ENCODE measurements at places on chromosomes 5 and 9.

- no peak for DNase-seq
Measured at GRCh38 chr5:159620853-159621540, 290.7 kb upstream of the IL12B start.

DNA sequence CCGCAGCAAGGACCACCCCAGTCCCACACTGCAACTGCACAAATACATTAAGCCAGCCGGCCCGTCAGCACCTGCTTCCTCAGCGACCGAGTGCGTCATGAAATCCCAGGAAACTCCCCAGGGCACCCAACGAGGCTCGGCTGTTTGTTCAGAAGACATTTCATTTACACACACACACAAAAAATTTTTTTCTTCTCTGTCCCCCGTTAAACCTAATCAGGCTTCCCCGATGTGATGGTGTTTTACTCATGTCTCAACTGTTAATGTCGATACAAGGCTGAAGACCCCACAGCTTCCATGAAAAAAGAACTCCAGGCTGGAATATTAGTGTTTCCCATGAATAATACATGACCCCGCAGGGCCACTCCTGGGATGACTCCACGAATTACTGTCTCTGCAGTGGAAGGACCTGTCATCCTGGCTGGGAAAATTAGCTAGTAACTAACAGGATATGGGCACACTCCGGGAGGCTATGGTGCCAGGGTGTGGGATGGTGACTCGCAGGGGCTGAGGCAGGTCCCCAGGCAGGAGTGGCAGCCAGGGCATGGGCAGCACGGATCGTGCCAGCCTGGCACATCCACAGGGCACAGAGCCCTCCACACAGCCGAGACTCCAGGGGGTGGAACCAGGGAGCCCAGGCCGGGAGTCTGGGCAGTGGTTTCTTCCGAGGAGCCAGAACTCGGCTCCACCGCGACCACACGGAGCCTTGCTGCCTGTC is 102.4 kb downstream of the VAV2 start:
- DNase-seq, result no peak

GRCh38 chr5:42228279-42228678 is 195.0 kb upstream of the GHR start:
- DNase-seq, result no peak

DNA sequence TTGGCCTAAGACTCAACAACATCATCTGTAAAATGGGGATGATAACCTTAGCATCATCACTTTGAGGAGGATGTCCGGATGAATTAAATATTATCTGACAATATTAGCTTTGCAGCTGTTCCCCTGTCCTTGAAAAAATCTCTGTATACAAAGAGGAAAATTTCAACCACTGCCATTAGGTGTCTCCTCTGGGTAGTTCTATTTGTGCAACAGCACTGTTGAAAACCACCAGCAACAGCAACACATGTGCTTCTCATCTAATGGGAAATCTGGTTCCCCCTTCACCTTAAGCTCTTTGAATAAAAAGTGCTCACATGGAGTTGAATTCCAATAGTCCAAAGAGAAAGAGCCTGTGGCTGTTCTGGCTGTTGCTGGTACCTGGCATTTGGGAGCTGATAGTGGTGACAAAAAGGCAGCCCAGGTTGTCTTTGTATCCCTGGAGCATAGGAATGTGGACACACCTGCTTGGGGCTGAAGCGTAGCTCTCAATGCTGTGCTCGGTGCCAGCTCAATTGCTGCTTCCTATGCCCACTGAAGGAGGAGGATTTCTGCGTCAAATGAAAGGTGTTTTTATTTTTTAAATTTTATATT is 322.1 kb upstream of the MSX2 start:
- no peak for DNase-seq

GRCh38 chr9:84940294-84940693 is 270.8 kb downstream of the NTRK2 start:
- no peak for DNase-seq

DNA sequence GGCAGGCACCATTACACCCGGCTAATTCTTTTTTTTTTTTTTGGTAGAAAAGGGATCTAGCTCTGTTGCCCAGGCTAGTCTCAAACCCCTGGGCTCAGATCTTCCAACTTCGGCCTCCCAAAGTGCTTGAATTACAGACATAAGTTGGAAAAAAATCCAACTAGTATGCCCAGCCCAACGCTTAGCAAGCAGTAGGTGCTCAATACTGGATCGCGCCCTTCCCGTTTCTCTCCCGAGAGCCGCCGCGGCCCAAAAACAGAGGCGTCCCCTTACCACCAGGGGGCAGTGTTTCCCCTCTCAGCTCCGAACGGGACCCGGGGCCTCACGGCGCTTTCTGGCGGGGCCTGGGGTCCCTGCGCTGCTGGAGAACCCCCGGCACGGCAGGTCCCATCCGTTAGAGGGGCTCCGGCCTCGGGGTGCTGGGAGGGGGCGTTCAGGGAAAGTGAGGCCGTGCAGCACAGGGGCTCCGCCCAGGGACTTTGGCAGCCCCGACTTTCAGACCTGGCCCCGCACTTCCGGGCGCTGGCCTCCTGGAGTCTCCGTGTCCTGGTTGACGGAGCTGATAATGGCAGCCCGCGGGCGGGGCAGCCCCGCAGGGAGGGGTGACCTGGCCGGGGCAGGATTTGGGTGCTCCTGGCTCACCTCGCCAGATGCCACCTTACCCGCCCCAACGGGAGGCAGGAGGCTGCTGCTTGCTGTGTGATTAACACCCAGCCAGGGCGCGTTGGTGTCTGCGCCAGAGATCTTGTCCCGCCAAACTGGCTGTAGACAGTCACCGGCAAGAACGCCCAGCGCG is 15.2 kb downstream of the PTGES start:
- DNase-seq, result peak; percentile 71

DNA sequence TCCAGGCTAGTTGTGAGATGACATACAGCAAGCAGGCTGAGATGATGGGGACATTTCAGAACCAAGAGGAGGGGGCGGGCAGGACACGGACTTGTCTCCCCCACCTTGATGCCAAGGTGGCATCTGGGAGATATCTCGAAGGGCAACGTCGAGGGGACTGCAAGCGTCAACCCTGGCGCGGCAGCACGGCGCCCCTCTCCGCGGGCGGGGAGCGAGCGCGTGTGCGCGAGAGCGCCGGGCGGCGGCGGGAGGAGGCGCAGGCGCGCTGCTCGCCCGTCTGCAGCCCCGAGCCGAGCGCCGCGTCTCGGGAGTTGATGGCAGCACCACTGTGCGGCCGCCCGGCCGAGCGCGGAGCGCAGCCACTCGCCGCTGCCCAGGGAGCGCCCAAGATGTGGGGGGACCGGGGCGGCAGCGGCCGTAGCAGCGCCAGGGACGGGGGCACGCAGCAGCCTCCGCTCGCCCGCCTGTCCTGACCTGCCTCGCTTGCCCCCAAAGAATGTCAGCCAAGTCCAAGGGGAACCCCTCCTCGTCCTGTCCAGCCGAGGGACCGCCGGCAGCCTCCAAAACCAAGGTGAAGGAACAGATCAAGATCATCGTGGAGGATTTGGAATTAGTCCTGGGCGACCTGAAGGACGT is at the start of gene PRR16:
PRR16 (plus strand) TSS at position 310 of the 636 bp plus-strand sequence.
- peak; percentile 60 for DNase-seq

GRCh38 chr5:88952996-88953643 is 70.1 kb upstream of the MEF2C start:
- no peak for DNase-seq

DNA sequence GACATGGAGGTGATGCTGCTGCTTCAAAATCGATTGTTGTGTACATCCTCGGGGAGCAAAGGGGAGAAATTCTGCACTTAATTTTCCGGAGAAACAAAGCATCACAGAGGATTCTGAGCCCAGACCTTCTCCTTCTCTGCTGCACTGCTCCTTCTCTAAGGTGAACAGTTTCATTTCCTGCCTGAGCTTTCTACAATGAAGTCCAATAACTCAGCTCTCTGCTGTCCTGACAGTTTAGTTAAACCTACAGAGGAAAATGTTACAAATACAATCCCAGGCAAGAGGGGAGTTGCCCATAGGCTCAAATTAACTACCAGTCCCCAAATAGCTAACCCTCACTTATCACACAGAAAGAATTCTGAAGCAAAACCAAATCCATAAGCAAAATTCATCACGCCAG is 206.3 kb downstream of the EFNA5 start:
- no peak for DNase-seq

- DNase-seq, result no peak
Measured at GRCh38 chr5:150762211-150762610, 3.4 kb upstream of the DCTN4 start.

- no peak for DNase-seq
Measured at GRCh38 chr5:23612701-23613100, 105.3 kb downstream of the PRDM9 start.

GRCh38 chr5:56641635-56642260 is 173.6 kb upstream of the MAP3K1 start:
- DNase-seq, result no peak

DNA sequence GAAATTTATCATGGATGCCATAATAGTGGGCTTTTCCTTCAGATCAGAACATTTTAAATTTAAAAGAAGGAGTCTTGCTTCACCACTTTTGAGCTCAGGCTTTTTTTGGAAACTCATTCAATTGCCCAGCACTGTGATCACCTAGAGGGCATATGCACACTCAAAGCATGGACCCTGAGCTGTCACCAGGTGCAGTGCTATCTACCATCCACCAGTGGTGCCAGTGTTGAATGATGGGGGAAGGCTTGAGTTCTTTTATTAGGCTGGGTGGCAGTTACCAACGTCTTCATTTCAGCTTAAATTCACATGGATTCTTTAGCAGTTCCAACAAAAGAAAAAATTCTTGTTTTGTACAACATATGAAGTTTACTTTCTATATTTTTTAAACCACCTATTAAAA is 164.1 kb downstream of the CFAP90 start:
- DNase-seq, result no peak

GRCh38 chr9:34992376-34992951 is 2.9 kb downstream of the DNAJB5 start:
- peak; percentile 54 for DNase-seq

- no peak for DNase-seq
Measured at GRCh38 chr9:71670121-71670520, 98.2 kb downstream of the CEMIP2 start.

DNA sequence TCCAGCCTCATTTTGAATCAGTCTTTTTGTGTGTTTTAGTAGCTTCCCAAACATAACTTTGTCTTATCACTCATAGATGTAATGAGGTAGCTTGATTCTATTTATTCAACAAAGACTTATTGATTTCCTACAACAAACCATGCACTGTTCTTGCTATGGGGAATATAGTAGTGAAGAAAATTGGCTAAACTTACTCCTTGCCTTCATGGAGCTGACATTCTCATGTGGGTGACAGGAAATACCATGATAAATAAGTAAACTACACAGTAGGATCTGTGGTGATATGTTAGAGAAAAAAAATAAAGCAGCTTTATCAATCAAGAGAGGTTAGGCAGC is 255.7 kb upstream of the TNC start:
- no peak for DNase-seq

GRCh38 chr9:1522219-1522767 is 472.1 kb downstream of the DMRT2 start:
- DNase-seq, result no peak

- no peak for DNase-seq
Measured at GRCh38 chr5:53782620-53783019, 222.2 kb downstream of the NDUFS4 start.

GRCh38 chr9:95516734-95517558 is at the start of gene PTCH1:
Gene PTCH1 (minus strand): TSS chr9:95516971.
- no peak for DNase-seq

DNA sequence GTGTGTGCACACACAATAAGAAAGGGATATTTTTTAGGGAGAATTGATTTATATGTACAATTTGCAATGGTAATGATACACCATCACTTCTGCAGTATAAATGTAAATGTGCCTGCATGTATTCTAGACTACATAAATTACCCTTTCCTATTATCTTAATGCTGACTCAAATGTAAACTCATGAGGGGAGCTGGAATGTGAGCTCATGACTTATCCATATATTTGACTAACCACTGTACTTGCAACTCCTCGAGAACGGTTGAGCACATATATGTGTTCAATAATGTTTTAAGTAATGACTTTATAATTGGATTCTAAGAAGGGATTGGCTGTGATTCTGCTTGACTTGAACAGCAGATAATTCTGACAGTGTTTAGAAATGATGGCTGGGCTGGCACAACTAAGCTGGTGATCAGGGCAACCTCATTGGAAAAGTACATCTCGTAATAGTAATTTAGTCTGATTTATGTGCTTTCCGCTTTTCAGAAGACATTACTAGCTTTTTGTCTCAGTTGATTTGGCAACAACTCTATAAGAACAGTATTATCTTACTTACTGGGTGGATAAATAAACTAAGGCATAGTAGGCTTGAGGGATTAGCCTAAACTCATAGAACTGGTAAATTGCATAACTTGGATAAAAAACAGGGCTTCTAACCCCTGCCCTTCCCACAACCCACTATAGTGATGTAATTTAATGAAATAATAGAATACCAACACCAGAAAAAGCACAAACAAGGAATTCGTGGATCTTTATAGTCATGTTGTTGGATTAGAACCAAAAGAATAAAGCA is 130.2 kb upstream of the SPEF2 start:
- DNase-seq, result no peak

DNA sequence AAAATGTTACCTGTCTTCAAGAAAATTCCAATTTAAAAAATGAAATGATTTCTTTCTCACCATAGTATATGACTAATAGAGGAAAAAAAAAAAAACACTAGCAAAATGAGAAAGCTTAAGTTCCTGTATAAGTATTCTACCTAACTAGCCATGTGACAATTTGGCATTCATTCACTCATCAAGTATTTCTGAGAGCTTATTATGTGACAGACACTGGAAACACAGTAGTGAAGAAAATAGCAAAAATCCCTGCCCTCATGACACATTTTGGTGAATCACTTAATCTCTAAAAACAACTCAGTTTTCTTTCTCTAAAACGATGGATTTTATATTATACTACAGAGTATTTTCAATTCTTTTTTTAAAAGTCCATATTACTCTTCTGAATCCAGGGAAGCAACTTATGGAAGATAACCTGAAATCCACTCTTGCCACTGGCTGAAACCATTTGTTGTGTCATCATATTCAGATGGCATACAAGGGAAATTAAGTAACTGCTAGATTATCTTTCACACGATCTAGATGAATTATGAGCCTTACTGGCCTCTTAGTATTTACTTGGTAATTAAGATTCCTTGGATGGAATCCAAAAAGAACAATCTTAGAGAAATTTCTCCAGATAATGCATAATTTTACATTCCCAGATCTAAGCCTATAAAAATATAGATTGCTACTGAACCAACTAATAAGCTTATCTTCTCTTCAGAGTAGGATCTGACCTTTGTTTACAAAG is 5.5 kb downstream of the PTBP3 start:
- no peak for DNase-seq

- DNase-seq, result peak; percentile 86
Measured at GRCh38 chr9:93159601-93160471, 24.1 kb upstream of the WNK2 start.

- DNase-seq, result no peak
Measured at GRCh38 chr9:76598981-76599380, 140.0 kb downstream of the GCNT1 start.

DNA sequence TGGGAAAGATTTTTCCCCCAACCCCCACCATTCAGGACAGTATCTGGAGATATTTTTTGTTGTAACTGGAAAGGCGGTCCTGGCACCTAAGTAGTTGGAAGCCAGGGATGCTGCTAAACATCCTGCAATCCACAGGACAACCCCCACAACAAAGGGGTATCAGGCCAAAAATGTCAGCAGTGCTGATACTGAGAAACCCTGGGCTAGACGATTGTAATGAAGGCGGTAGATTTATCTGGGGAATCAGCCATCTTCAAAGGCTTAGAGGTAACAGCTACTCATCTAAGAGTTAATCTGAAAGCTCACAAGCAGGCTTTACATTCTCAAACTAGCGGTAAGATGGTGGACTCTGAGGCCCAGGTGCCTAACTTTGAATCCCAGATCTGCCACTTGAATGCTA is 59.0 kb upstream of the NMUR2 start:
- DNase-seq, result no peak

- no peak for DNase-seq
Measured at GRCh38 chr5:96636594-96636993, 25.6 kb upstream of the CAST start.

GRCh38 chr9:124882231-124882630 is 20.3 kb downstream of the ARPC5L start:
- DNase-seq, result no peak
